ENCODE measurements at places on chromosomes 4 and X. TPM values are rescaled to one million over a fixed set of nuclear protein-coding genes. Genes with fewer than 3 reads are reported as not detected.

- DNase-seq, result peak; percentile 33
Measured at GRCh38 chr4:128859887-128860677, 50.6 kb downstream of the JADE1 start.

GRCh38 chr4:53016099-53016820 lies 154.1 kb downstream of the RASL11B start:
- DNase-seq, result no peak

GRCh38 chrX:13404364-13404763 lies 84.5 kb upstream of the ATXN3L start:
- no peak for DNase-seq

Gene FGFR3
- 0.64 TPM for total RNA-seq

- no peak for DNase-seq
Measured at GRCh38 chrX:115561605-115562479, 868 bp downstream of the PLS3 start.

GRCh38 chrX:115344885-115345614 lies 55.5 kb downstream of the LUZP4 start:
- peak; percentile 94 for DNase-seq

DNA sequence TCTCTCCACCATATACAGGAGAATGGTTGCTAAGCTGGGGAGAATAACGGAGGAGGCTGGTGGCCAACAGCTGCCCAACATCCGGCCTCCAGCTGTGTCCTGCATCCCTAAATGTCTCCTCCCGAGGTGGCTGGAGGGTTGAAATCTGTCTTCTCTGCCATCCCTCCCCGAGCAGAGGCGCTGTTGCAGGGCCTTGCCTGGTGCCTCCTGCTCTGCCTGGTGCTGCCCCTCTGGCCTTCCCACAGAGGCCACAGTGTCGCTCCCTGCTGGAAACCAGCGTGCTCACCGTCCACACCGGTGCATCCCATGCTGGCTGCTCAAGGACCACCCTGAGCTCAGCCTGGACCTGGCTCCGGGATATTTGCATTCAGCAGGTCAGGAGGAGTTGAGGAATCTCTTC lies 115.2 kb downstream of the ENPP6 start:
- DNase-seq, result no peak

Gene CCDC110
- total RNA-seq, result not detected

- DNase-seq, result peak; percentile 77
Measured at GRCh38 chr4:98516042-98516440, 142.4 kb downstream of the TSPAN5 start.

GRCh38 chrX:120781403-120781802 lies 94.3 kb downstream of the CT47B1 start:
- peak; percentile 5 for DNase-seq

Gene MAGEA2
- not detected for total RNA-seq

Gene MAMLD1
- total RNA-seq, result 3.4 TPM

GRCh38 chr4:149426461-149426860 lies 389.2 kb downstream of the IQCM start:
- no peak for DNase-seq

DNA sequence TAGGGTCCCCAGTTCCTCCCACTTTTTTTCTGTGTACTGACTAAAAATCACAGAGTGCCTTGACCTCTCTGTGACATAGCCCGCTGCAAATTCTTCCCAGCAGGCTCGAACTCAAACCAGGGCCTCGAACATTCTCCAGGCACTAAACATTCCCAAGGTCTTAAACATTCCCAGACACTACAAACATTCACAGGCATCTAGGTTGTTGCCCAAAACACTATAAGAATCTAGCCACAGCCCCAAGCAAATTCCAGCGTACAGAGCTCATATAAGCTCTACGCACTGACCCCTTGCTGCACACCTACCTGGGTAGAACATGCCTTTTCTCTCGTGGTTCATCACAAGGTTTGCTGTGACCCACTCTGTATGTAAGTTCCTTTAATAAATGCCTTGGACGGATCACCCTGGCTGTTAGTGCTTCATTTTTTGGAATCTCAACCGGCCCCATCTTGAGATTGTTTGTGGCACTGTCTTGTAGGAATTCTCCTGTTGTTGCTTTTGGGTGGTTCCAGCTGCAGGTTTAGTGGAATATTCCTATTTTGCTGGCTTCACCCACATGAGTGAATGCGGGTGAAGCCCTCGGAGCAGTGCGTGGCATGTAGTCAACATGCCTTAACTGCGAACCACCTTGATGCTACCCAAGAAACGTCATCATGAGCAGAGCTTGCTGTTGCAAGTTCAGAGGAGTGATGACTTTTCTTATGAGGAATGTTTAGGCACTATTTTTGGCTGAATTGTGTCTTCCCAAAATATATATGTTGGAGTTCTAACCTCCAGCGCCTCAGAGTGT lies 230.0 kb downstream of the HS3ST1 start:
- DNase-seq, result no peak
